HFFc6 (cell line): ENCODE measurements at places on chromosomes 2 and 18.

DNA sequence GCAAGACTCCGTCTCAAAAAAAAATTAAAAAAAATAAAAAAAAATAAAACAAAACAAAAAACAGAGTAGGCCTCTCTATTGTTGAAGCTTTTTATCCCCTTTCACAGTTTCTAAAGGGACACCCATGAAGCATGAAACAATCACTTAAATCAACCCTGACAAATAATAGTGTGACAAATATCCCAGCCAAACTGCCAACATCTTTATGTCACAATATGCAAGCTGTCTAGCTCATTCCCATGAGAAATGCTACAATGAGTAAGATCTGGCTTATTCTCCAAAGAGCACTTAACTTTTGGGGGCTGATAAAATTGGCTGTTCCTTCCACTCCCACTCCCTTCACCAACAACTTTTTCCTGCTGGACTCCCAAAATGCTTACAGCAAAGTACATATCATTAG, 21.7 kb upstream of the ABCA12 start:
- no peak for DNase-seq

DNA sequence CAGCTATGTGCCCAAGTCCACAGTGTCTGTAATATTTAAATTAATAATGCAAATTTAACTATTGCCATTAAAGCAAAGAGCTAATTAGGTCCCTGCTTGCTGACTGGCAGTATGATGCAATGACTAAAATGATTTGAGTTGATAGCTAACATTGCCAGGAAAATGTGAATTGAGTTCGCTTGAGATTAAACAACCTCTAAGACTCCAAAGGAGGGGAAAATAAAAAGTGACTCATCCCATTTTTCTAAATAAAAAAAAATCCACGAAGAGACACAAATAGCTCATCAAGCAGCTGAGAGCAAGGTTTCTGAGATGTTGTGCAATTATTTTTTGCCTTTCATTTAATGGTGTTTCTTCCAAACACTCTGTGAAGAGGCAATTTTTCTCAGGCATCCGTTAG, 413.0 kb downstream of the MTX2 start:
- DNase-seq, result no peak

DNA sequence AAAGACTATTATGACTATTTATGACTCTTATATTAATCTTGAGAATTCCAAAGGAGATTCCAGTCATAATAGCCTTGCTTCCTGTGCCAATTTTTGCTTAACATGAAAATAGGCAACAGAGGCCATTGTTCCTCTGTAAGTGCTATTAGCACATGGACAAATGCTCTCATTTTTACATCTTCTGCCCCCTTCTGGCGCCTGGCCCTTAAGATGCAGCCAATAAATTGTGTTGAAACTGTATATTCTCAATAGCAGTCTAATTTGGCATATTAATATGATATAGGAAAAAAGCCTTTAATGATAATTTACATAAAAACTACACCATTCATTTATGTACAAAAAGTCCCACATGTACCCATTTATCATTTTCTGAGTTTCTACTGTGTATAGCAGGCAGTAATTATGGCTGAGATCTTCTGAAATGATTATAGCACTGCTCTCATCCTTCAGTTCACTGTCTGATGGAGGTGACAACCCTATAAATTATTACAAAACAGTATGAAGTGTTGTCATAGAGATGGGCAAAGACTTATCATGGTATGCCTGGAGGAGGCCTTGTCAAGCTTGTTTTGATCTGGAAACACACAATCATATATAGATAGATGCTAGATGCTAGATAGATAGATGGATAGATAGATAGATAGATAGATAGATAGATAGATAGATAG, 613.3 kb downstream of the TSN start:
- DNase-seq, result no peak

GRCh38 chr2:136383167-136383566, 265.2 kb upstream of the CXCR4 start:
- DNase-seq, result no peak

- no peak for DNase-seq
These were observed 30.8 kb downstream of the CCDC150 start for GRCh38 chr2:196670342-196670741.

GRCh38 chr2:112728029-112728362, 7.2 kb downstream of the NT5DC4 start:
- DNase-seq, result no peak
